CD4-positive, alpha-beta T cell treated with Interleukin-4 for 1 hour (primary cell): ENCODE measurements at places on chromosomes 11 and 22.

DNA sequence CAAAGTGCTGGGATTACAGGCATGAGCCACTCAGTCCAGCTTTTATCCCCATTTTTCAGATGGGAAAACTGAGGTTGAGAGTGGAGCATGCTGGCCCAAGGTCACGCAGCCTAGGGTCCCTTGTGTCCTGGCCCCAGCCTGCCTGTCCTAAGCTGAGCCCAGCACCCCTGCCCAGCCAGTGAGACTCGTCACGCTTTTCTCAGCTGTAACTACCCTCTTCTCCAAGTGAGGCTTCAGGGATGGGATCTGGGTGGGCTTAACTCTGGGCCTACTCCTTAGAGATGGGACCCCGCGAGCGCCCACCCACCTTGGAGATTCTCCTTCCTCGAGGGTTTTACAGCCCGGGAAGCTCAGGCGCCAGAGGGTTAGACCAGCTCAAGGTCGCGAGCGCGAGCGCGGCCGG is 390 bp upstream of the TMEM151A start:
- DNase-seq: no peak

DNA sequence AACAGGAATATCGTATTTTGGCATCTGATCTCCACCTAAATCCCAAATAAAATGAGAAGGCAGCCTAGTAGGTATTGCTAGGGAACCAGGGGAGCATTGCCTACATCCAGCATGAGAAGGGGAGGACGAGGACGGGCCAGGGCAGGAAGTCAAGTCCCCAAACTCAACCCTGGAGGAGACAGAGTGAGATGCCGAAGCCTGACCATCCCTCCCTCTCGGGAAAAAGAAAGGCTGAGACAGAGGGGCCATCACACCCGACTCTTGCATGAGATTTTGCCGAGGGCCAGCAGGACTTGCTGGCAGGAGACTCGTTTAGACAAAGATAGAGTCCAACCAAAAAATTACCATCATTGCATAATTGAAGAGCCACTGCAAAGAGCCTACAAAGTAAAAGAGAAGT is 50.2 kb upstream of the SPATA19 start:
- no peak for DNase-seq

GRCh38 chr11:77345621-77346020 is 44.1 kb upstream of the GDPD4 start:
- DNase-seq: no peak

- DNase-seq: no peak
These were observed 119.6 kb downstream of the DYNC2H1 start for GRCh38 chr11:103228807-103229206.

DNA sequence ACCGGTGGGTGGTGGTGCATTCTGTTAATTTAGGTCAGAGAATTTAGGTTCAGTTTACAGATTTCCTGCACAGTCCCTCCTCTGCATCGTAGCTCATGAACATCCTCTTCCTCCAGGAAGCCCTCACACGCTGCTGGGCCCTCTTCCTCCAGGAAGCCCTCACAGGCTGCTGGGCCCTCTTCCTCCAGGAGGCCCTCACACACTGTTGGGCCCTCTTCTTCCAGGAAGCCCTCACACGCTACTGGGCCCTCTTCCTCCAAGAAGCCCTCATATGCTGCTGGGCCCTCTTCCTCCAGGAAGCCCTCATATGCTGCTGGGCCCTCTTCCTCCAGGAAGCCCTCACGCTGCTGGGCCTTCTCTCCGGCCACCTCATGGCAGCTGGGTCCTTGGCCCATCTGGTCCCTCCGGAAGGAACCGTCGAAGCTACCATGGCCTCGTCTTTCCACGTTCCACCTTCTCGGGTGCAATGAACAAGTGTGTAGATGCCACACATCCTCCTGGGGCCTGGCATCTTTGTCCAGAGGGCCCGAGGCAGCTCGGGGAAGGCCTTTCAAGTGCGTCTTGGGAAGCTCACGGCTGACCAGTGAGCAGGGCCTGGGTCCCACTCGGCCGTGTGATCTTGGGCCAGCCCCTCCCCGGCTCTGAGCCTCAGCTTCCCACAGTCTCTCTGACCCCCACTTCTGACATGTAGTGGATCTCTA is 58.9 kb upstream of the PPARA start:
- DNase-seq: no peak

DNA sequence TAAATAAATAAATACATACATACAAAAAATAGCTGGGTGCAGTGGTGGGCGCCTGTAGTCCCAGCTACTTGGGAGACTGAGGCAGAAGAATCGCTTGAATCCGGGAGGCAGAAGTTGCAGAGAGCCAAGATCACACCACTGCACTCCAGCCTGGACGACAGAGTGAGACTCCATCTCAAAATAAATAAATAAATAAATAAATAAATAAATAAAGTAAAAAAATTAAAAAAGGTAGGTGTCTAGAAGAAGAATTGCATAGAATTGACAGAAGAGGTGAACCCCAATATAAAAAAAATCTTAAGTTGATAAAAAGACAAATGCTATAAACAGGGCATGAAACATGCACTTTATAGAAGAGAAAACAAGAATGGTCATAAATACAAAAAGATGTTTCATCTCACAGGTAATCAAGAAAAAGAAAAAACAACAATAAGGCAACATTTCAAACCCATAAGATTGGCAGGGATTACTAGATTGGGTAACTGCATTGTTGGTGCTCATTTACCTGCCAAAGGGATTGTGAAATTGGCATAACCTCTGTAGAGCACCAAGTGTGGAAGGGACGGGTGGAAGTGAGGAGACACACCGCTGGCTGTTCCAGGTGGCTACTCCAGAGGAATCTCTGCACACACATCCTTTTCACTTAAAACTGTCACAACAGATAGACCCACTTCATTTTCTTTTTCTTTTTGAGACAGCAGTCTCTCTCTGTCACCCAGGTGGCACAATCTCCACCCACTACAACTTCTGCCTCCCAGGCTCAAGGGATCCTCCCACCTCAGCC is 44.7 kb downstream of the NF2 start:
- no peak for DNase-seq

- no peak for DNase-seq
These were observed 20.0 kb upstream of the CD5 start for GRCh38 chr11:61082062-61082870.

DNA sequence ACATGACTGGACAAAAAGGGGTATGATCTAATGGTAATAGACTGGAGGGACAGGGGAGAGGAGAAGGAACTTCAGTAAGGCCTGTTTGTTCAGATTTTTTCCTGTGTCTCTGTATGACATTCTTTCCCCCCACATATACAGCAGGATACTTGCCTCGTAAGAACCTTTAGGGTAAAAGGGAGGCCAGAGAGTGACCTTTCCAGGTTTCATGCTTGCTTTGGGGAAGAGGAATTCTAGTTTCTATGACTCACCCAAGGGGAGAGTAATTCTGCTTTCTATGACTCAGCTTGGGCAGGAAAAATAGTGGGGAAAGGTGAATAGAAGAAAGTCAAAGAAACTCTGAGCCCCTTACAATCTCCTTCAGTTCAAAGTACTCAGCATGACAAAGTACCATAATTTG is 457.0 kb downstream of the DLG2 start:
- no peak for DNase-seq

DNA sequence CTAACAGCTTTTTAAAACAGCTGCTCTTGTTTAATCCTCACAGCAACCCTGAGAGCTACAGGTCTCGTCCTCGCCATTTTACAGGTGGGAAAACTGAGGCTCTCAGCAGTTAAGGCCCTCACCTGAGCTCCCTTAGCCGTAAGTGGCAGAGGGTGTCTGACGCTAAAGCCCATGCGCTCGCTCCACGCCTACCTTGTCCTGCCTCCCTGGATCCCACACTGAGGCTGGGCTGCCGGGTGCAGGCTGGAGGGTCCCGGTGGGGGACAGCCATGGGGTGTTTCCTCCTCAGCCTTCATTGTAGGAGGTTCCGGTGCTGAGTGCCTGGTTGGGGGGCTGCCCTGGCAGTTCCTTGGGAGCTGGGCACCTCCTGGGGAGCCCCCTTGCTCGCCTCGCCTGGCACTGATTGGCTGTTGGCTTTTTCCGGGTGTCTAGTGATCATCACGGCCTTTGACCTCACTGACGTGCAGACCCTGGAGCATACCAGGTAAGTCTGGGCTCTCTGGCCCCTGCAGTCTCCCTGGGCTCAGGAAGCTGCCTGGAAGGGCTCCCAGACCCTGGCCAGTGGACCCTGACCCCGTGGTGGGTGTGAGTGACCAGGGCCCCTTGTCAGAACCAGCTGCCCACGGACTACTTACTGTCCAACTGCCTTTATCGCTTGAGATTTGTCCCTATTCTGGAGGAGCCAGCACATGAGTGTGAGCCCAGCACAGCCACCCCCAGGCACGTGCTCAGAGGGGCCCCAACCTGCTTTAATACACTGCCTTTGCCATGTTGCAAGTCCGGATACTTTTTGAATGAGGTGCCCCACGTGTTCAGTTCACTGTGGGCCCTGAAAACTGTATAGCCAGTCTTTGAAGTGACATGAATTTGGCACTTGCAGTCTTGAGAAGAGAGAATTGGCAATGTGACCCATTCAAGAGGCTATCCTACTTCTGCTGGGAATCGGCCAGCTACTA is 12.6 kb downstream of the RAB36 start:
- no peak for DNase-seq

GRCh38 chr11:27237643-27238042 is 125.4 kb downstream of the CCDC34 start:
- no peak for DNase-seq

DNA sequence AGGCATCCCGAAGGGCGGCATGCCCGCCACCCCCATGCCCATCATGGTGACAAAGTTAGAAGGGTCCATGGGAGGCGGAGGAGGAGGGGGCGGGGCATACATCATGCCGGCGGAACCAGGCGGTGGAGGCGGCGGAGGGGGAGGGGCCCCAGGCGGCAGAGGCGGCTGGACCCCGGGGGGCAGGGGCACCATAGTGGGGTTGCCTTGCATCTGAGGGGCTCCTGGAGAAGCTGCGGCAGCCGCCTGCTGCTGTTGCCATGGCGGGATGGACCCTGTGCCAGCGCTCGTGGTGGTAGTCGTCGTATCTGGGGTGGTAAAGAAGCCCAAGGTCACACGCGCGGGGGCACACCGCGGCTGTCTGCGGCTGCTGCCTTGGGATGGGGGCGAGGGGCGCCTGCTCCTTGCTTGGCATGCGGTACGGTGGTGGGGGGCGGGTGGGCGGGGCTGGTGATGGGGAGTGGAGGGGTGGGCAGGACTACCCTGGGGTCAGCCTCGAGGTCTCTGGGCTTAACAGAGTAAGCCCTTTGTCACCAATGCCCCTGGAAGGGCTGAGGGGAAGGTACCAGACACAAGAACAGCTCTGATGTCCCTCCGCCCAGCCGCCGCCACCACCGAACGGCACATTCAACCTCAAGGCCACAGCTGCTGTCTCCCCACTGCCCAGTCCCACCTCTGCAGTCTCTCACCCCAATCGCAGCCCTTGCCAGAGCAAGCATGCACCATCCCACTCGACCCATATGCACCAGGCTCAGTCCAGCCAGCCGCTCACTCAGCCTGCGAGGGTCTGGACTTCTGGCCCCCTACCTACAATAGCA is 6.3 kb upstream of the PYGM start:
- DNase-seq: no peak

GRCh38 chr11:77854838-77855237 is 33.9 kb downstream of the AAMDC start:
- DNase-seq: no peak

DNA sequence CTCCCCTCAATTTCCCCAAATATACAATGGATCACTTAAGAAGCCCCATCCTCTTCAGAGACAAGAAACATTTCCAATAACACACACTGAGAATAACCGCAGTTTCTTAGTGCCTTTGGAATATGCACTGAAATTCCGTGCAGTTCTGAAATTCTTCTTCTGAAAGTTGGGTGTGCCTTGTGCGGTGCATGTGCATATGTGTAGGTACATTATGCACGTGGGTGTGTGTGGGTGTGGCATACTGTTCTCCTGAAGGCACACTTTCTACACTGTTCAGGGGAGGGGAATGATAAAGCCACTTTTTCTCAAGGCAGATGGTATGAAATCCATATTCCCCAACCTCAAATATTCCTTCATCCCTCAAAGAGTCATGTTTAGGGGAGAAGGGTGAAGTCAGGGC is 1.7 kb downstream of the EXPH5 start:
- no peak for DNase-seq

GRCh38 chr11:8746331-8746974 is 63.9 kb downstream of the RPL27A start:
- DNase-seq: no peak

GRCh38 chr11:64776425-64776824 is 1.9 kb downstream of the SF1 start:
- DNase-seq: no peak

DNA sequence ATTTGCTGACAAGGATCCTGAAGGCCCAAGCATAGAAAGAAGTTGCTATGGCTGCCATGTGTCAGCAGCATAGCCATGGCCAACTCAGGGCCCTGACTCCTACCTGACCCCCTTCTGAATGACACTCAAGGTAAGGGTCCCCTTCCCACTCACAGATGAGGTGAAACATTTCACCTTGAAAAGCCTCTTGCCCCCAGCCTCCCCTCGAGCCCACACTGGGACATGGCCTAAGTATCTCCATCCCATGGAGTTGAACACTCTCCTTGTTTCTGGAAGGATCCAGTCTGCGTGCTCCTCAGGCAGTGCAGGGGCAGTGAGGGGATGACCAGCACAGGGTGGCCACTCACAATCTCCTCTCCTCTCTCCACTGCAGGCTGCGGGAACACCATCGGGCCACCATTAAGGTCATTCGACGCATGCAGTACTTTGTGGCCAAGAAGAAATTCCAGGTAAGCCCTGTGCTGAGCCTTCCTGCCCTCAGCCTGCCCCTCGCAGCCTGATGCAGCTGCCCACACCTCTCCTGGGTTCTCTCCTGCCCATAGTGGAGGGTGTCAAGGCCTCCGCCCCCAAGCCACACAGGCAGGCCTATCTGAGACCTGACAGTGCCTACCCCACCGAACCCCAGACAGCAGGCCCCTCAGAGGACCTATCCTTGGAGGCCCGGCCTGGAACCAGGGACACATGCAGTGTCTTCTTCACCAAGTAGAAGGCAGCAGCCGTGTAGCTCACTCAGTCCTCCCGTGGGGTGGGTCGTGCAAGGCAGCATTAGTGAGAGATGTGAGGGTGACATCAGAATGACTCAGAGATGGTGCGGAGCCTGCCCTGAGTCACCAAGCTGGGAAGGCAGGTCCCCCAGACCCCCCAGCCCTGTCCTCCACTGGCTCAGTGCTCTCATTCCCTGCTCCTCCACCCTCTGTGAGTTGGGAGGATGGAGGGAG is 68.9 kb upstream of the KCNQ1OT1 start:
- DNase-seq: no peak

GRCh38 chr11:26950260-26950719 is 43.6 kb upstream of the FIBIN start:
- DNase-seq: no peak
